NCI-H524 treated with DMSO at 0.1 percent for 48 hours (cell line): ENCODE measurements at places on chromosomes 11 and 22.

DNA sequence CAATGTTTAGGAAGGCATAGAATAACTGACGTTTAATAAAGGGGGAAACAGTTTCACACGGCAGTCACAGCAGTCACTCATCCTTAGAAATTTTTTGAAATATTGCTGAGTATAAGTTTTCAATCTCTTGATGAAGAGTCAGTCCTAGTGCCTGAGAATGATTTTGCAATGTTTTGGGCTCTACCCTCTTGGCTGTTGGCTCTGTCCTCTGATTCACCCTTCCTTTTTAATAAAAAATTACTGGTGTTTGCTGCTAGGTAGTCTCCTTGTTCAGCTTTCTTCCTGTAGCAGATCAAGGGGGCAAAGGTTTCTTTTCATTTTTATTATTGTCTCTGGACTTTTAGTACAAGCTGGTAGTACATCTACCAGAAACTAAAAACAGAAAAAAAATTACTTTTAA lies 194.3 kb upstream of the ANO3 start:
- DNase-seq, result no peak

DNA sequence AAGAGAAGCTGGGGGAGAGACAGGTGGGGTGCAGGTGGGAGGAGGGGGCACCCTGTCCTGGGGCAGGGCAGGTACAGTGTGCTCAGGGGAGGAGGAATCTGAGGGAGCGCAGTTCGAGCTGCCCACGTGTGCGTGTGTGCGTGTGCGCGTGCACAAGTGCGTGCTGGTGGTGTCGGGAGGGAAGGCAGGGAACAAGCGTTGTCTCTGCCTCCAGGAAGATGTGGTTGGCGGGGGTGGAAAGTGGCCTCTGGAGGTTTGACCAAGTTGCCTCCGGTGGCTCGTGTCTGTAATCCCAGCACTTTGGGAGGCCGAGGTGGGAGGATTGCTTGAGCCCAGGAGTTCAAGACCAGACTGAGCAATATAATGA lies 49.9 kb upstream of the THY1 start:
- no peak for DNase-seq

- no peak for DNase-seq
These were observed 12.5 kb downstream of the HSD17B12 start for GRCh38 chr11:43693069-43693468.

- no peak for DNase-seq
These were observed 2.1 kb downstream of the MED15 start for GRCh38 chr22:20509344-20510047.

GRCh38 chr11:19853920-19854319 lies 141.3 kb downstream of the NAV2 start:
- no peak for DNase-seq

DNA sequence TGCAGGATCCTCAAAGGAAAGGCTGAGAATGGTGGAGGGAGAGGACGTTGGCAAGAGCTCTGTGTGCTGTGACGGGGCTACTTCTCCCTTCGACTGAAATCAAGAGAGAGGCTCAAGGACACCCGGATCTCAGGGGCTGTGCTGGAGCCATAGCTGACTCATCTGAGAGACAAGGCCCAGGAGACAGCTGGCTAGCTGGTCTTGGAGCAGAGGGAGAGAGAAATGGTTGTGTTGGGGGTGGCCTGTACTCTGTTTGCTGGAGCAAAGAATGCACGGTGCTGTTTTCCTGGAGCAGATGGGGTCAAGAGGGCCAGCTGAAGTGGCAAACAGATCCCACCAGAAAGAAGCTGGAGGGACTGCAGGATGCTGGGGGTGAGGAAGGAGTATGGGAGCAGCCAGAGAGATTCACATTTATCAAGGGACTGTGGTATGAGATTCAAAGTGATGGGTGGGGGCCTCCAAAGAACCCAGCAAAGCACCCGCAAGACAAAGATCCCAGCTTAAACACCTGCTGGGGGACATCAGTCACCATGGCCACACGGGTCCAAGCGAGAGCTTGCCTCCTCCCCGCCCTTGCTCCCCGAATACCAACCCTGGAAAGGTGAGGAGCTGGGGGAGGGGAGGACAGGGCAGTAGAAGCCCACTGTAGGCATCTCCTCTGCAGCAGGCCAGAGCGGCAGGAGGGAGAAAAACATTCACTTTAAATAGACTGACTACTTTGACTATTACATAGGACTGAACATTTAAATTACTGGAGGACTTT lies 40.8 kb downstream of the MAP6 start:
- no peak for DNase-seq

DNA sequence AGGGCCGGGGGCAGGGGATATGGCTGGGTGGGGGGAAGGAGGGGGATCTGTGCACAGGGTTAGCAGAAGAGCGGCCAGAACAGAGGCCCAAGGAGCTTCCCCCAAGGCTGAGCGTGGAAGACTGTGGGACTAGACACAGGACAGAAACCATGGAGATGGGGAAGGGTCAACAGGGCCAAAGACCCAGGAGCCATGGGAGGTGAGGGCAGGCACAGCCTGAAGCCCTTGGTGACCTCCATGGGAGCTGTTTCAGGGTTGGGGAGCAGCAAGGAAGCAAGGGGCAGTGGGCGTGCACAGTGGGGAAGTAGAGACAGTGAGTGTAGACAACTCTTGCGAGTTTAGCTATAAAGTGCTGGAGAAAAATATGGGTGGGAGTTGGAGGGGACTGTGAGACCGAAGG lies 56.6 kb downstream of the WNT11 start:
- no peak for DNase-seq

- DNase-seq, result no peak
These were observed 2.1 kb downstream of the GAL start for GRCh38 chr11:68686486-68686885.

DNA sequence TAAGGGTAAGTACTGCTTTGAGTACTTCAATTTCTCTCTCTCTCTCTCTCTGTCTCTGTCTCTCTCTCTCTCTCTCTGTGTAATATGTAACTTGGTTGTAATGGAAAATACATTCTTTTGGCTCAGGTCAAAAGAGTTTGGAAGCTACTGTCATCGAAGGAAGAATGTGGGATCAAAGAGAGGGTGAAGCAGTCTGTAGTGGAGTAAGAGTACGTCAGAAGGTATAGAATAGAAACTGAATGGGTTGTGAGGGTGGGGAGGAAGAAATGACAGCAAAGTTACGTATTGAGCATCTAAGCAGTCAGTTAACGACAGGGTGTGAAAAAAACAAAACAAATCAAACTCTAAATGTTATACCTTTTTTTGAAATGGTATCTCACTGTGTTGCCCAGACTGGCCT lies 10.0 kb downstream of the NCAM1 start:
- no peak for DNase-seq

DNA sequence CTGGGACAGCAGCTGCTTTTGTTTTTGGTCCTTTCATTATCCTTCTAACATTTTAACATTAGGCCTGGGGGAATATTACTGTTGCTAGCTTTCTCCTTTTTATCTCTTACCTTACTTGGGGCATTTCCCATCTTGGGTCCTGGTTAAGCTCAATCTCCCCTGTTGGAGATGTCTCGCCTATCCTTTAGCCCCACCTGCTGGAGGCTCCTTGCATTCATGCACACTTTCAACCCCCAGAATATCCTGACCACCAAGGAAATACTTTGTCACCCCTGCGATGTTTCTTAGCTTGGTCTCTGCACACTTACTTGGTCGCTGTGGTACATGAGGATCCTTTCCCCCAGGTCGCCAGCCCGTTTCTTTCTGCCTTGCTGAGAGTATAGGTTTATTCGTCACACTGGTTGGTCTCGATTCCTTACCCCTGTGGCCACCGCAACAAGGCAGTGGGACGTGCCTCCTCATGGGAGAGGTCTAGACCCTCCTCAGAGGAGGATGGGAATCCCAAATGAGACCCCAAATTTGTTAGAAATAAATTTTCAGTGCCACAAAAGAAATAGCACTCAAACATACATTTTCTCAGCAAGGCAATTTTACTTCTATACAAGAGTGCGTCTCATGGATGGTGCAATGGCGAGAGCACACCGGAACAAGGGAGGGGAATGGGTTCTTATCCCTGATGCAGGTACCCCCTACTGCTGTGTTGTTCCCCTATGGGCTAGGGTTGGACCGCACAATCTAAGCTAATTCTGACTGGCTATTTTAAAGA lies 5.4 kb upstream of the TXN2 start:
- DNase-seq, result no peak

DNA sequence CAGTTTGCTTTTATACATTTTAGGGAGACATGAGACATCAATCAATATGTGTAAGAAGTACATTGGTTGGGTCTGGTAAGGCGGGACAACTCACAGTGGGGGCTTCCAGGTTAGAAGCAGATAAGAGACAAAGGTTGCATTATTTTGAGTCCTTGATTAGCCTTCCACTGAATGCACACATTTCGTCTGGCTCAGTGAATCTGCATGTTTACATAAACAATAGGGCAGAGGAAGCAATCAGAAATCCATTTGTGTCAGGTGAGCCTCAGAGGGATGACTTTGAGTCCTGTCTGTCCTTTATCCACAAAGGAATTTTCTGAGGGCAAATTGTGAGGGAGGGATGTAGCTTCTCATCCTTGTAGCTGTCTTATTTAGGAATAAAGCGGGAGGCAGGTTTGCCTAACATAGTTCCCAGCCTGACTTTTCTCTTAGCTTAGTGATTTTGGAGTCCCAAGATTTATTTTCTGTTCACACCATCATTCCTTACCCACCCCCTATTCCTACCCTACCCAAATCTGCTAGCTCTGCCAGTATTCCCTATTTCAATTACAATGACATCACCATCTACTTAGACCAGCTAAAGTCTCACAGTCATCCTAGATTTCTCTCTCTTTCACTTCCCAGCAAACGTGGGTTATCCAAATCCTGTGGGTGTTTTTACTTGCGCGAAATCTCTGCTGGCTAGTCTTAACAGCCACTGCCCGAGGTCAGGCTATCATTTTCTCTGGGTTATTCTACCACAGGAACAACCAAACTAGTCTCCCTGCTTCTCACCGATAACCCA lies 2.9 kb downstream of the SC5D start:
- DNase-seq, result no peak

DNA sequence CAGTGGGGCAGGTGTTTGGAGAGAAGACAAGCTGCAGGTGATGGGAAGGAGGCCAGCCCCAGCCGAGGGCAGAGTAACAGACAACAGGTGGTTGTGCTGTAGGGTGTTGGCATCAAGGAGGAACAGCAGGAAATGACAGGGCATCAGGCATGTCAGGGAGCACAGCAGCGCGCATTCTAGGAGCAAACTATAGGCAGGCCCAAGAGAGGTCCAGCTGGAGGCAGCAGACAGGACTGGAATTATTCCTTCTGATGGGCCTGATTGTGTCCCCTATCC lies 13.6 kb downstream of the ADM start:
- DNase-seq, result no peak

- DNase-seq, result no peak
These were observed 1008.0 kb downstream of the FAM181B start for GRCh38 chr11:81725701-81726100.

- no peak for DNase-seq
These were observed 2.6 kb downstream of the PPP1R14B start for GRCh38 chr11:64244107-64244506.

DNA sequence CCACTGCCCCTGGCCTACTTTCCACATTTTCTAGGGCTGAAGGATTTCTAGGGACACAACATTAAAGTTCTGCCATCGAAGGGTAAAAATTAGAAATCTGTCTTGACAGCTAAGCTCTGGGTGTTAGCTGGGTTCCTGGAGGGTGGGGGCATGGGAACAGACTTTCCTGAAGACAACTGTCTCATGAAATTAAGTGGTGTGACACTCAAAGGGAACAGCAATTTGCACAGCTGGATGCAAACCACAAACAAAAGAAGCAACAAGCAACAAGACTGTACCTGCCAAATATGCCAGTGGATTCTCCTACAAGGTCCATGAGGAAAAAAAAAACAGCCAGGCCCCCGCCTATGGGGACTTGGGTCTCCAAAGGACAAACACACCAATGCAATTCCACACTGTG lies 32.5 kb downstream of the WT1 start:
- no peak for DNase-seq

DNA sequence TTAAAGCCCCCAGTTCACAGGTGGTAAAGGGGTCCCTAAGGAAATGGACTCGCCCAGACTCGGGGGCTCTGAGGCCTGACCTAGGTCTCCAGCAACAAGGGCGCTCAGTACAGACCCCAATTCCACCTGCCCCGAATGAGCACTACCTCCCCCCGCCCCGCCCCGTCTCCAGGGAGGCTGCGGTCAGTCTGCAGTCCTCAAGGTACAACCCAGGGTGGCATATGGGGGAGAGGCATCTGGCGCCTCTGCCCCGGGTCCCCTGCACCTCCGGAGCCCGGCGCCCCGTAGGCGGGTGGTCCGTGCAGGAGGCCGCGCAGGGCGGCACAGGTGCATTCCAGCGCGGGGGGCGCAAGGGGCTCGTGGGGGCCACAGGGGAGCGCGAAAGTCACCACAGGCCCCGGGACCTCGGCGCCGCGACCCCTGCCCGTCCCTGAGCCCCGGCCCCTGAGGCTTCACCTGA lies 361 bp downstream of the CTSD start:
- DNase-seq, result no peak
